ENCODE measurements at places on chromosomes 7 and 10. TPM values are rescaled to one million over a fixed set of nuclear protein-coding genes. Genes with fewer than 3 reads are reported as not detected.

- no peak for DNase-seq
Observed at GRCh38 chr7:95828824-95829790, 56.8 kb downstream of the DYNC1I1 start.

Gene HELLS
- 1.6 TPM for polyA plus RNA-seq

Gene RNF133
- polyA plus RNA-seq: not detected

Gene CALD1
- polyA plus RNA-seq: 72.7 TPM

- no peak for DNase-seq
Observed at GRCh38 chr7:120108376-120108775, 164.6 kb upstream of the KCND2 start.

DNA sequence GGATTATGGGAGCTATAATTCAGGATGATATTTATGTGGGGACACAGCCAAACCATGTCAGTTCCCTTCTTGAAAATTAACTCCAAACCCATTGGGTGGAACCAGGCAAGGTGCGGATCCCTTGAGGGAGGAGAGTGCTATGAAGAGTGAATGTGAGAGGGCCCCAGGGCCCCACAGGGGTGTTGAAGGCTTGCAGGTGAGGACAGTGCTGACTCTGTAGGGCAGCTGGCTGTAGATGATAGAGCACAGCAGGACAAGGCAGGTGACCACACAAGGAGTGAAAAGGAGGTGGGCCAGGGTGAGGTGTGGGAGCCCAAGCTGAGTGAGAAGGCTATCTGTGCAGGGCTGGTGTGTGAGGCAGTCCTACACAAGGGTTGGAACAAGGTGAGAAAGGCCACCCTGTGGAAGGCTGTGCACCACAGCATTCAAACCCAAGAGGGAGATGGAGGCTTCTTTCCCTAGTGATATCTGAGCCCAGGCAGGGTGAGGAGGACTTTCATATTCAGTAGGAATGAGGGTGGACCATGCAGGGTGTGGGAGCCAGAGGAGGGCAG, 746.0 kb upstream of the CELF2 start:
- DNase-seq: no peak

DNA sequence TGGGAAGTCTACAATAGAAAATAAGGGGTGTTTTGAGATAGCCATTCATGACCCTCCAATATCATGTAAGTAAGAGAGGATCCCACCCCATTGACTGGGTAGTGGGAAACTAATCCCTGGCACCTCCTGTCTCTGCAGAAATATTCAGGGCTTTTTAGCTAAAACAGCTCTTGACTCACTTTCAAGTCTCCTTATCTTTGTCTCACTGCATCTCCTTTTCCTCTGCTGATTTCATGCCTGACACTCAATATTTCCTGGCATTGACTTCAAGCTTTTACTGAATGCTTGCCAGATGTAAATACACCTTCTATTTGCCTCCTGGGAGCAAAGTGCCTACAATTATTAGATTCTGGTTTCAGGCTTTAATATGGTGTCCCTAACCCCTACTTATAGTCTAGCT, 57.1 kb downstream of the CHRM2 start:
- no peak for DNase-seq

GRCh38 chr7:36287371-36288241, 102.1 kb upstream of the ANLN start:
- DNase-seq: no peak

- DNase-seq: no peak
Observed at GRCh38 chr7:87689374-87689773, 61.2 kb downstream of the RUNDC3B start.

Gene CALML3
- 15.9 TPM for polyA plus RNA-seq

DNA sequence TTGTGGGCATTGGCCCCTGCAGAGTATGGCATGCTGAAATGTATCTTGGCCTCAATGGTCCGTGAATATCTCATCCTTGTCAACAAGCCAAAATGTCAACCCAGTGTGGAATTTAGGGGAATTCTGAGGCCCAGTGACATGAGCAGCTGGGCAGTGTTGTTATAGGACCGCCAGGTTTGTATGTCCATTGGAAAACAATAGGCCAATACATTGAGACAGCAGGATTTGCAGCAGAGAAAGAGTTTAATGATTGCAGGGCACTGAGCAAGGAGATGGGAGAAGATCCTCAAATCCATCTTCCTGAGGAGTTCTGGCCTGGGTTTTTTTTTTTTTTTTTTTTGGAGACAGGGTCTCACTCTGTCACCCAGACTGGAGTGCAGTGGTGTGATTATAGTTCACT, 95.7 kb upstream of the BAIAP2L1 start:
- no peak for DNase-seq

Gene ANXA8
- polyA plus RNA-seq: not detected

GRCh38 chr10:132834891-132835847, 49.2 kb upstream of the NKX6-2 start:
- no peak for DNase-seq

GRCh38 chr10:86956195-86956847, 1.1 kb downstream of the MMRN2 start:
- peak; percentile 47 for DNase-seq

All from kidney (tissue), 22 donors.